NB4 (cell line): ENCODE measurements at places on chromosomes 3 and 15.
A peak's percentile ranks its signal among the peaks of the same experiment; 100 is the strongest.

DNA sequence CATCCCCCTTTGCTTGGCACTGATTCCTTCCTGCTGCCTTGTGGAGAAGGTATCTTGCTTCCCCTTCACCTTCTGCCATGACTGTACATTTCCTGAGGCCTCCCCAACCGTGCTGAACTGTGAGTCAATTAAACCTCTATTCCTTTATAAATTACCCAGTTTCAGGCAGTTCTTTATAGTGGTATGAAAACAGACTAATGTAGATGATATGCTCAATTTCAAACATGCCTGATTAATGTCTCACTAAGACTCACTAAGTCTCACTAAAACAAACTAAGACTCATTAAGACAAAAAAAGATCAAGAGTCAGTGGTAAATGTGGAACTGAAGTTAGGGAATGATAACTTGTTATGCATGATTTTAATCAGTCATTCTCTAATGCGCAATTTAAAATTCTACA is 606.6 kb downstream of the RBMS3 start:
- no peak for DNase-seq

- DNase-seq, result peak; percentile 20
These were observed 1.2 kb downstream of the EIF1B start for GRCh38 chr3:40310705-40311104.

DNA sequence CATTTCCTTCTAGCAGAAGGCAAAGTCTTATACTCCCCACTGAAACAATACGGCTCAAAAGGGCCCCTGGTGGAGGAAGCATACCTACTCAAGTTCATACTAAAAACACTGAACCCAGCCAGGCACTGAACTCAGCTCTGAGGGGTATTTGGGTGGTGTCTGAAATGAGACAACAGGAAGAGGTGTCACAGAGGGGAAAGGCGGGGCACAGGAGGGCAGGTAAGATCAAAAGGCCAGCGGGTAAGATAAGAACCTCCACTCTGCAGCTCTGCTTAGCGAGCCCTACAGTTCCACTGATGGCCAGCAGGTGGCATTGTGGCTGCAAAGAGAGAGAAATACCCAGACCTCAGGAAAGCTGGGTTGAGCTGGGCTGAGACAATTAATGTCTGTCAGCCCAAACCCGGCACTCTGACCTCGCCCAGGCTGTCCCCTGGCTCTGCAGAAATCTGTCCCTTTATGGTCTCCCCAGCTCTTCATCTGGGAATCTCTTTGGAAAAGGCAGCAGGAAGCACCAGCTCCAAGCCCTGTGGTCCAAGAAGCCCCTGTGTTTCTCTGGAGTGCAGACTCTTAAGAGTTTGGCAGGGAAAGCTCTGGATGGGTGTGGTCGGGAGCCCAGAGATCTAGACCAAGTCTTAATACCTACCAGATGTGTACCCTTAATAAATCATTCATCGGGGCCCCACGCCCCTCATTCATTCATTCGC is 8.4 kb downstream of the MFGE8 start:
- DNase-seq, result peak; percentile 76

GRCh38 chr3:116852803-116853202 is 143.2 kb downstream of the TUSC7 start:
- no peak for DNase-seq

DNA sequence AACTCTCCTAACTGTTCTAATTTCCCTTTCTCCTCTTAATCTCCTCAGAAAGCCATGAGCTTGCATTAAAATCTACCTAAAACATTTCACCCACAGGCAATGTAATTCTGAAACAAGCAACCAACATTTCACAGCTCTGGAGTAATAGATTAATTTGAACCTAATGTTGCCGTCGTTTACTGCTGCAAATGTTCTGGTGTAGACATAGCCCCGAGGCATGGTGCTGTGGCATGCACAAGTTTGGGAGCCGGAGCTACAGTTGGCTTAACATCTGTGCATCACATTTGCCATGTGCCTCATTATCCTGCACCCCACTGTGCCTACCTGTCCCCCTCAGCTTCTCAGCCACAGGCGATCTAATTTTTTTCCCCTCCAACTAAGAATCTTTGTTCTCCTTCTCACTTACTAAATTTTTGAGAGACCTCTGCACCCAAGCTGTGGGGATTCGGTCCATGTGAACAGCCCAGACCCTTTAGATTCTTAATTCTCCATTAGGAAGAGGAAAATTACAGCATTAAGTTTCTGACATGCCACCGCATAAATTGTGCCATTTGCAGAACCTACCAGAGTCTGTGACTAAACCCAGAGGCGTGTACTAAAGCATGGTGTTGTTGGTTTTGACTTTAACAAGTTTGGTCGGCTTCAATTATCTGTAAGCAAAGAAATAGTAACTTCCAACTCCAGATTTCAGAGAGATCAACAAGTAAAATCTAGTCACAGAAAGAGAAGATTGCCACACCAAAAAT is 419.2 kb downstream of the MECOM start:
- DNase-seq, result no peak

- DNase-seq, result peak; percentile 74
These were observed 5.5 kb downstream of the CSRNP1 start for GRCh38 chr3:39147711-39148434.

- no peak for DNase-seq
These were observed 260.1 kb upstream of the CCDC54 start for GRCh38 chr3:107117156-107117555.

GRCh38 chr15:88680241-88681001 is 41.6 kb downstream of the ISG20 start:
- DNase-seq, result no peak

- DNase-seq, result no peak
These were observed 10.9 kb upstream of the DLL4 start for GRCh38 chr15:40918146-40918798.

- DNase-seq, result peak; percentile 31
These were observed 28.2 kb downstream of the DUOX1 start for GRCh38 chr15:45157974-45158373.

DNA sequence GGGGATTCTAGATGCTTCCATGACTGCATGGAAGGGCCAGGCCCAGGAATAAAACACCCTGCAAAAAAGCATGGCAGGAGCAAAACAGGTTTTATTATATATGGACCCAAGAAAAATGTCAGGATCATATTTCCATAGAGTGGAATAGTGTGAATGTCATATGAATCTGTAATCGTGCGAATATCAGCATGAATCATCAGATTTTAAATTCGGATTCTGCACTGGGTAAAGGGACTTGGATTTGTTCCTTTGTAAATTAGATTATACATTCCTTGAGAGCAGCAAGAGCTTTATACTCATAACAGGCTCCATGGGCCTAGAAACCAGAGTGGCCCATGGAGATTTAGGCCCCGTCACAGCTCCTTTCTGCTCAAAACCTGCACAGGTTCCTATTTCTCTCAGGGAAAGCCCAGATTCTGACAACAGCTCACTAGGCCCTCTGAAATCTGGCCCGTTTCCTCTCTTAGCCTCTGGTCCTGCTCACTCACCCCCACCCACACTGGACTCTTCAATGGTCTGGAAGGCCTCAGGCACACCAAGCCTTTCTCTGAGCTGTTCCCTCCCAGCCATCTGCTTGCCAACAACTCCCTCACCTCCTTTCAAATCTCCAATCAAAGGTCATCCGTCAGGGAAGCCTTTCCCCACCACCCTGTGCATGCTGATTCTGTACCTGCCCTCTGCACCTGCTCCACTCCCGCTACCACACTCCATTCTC is 76.0 kb downstream of the FEM1B start:
- no peak for DNase-seq

DNA sequence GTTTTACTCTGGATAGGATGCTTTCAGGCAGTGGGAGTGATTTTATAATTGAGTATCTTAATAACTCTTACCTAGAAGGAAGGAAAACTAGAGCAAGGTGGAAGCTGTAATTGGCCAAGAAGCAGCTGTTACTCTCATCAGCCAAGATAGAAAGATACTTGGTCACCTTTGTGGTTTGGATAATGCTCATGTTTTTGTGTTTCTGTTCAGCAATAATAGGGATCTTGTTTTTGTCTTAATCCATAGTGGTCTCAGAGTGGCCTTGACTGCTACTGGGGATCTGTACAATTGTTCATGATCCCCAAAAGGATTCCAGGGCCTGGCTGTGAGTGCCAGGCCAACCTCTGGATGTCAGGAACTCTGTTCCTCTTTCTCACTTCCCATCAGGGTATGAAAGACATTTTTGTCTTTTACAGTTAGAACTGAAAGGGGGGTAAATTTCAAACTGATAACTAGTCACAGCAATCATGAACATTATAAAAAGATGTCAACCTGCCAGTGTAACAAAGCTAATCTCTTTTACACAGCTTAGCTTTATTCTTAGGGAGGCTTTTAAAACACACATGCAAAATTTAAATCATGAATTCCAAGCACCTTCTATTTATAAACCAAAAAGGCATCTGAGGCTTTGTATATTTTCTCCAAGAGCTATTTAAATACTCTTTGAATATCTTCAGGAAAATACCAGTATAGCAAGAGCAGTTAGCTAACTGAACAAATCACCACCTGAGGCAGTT is 6.0 kb downstream of the UBL7 start:
- DNase-seq, result no peak

DNA sequence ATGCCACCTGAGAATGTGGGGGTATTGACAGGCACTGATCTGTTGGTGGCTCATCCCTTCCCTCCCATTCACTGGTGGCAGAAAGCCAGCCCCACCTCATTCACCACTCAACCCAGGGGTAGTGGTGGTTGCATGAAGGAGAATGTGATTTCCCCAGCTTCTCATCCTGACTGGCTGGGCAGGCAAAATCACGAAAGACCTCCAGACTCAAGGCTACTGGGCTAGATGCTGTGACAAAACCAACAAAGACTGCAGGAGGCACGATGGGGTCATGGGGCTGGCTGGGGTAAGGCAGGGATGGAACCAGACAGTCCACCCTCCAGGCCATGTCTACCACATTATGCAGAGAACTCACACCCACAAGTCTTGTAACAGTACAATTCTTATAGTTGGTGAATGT is 33.9 kb downstream of the FSTL1 start:
- DNase-seq, result no peak

- DNase-seq, result peak; percentile 79
These were observed 38.4 kb upstream of the FURIN start for GRCh38 chr15:90829942-90830440.

DNA sequence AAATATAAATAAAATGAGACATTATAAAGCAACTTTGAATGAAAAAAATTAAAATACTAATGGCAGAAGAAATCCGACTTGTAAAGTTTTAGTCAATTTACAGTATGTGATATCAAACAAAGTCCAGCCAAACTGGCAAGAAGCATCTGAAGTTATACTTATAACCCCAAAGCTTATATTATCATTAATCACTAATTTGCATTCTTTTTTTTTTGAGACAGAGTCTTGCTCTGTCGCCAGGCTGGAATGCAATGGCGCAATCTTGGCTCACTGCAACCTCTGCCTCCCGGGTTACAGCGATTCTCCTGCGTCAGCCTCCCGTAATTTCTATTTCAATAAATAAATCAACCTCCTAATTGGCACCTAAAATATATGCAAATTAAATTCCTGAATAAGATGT is 80.1 kb downstream of the AQR start:
- no peak for DNase-seq

DNA sequence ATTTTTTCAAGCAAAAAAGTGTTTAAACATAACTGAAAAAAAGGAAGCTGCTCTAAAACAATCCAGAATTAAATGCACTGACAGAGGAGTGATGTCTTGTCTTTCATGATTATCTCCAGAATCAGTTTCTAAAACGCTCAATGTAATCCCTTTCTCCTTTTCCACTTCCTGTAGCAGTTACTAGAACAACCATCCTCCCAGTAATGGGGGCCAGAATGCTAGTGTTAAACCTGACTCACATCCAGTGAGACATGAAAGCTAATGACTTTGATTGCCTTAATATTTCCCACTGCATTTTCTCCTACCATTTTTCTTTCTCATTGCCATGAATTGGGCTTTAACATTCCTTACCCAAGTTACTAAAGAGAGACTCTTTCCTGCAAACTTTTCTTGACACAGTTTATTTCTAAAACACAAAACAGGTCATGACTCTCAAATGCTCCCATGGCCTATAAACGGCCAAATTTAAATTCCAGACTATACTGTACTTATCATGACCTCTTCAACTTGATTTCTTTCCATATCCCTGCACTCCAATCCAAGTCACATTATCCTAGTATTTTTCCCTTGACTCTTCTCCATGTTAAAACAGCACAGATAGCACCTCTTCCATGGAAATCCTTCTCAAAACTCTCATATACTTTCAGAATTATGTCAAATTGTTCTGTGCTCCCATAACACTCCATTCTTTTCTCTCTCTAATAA is 341.4 kb downstream of the NAALADL2 start:
- DNase-seq, result no peak

DNA sequence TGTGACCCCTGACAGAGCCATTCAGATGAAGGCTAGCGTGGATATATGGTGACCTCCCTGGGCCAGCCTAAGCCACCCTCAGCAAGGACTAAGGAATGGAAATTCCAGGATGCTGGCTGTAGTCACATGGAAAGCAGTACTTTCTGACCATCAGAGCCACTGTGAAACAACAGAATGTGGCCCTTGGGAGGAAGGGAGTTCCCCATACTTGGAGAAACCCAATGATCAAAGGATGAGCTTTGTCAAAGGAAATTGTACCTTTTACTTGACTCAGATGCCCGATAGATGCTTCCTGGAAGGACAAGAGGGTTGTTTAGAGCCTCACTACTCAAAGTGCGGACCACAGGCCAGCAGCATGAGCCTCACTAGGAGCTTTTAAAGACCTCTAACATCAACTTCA is 484.5 kb upstream of the PROK2 start:
- DNase-seq, result no peak

- no peak for DNase-seq
These were observed 244.2 kb downstream of the TLE3 start for GRCh38 chr15:69853544-69853951.

DNA sequence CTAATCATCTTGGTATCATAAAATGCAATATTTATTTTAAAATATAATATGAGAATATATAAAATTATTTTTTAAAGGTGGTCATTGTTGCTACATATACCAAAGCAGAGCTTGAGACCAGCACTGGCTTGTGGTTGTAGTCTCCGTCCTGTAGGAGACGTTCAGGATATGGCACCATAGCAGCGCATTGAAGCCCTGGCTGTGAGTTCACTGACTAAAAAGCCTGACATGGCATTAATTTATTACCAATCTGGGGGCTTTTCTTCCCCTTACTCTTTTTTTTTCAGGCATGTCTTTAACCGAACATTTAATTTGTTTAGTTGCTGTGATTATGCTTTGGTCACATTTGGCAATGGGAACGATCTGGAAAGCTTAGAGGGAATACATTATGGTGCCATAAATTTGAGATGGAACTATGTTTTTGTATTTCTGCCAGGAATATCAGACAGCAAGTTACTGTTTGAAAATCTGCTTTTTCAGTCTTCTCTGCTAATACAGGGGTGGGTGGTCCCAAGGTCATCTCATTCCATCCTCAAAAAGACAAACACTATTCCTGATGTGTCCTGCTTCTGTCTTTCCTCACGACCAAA is 108.5 kb downstream of the ZIC4 start:
- DNase-seq, result no peak

- no peak for DNase-seq
These were observed 3.7 kb upstream of the ADAMTS17 start for GRCh38 chr15:100345438-100345837.

DNA sequence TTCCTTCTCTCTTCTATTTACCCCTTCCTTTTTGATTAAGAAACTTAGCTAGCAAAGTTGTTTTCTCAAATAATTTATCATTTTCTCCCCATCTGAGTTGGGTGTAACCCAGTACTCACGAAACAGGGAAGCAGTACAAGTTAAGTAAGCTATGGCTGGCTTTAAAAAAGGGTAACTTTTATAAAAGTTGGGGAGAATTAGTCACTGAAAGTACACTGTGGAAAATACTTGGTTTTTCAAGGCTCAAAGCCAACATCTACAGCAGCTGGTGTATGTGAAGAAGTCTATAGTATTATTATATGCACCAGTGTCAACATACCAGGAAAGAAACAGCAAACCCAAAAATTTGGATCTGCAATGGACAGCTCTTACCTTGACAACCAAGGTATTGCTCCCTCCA is 25.5 kb downstream of the CLK3 start:
- DNase-seq, result no peak
